Stimulated activated CD8-positive, alpha-beta memory T cell treated with anti-CD3 and anti-CD28 coated beads, Interleukin-15, amount 100 ng/mL, for 1 hour (primary cell): ENCODE measurements at places on chromosomes 12 and 14.

DNA sequence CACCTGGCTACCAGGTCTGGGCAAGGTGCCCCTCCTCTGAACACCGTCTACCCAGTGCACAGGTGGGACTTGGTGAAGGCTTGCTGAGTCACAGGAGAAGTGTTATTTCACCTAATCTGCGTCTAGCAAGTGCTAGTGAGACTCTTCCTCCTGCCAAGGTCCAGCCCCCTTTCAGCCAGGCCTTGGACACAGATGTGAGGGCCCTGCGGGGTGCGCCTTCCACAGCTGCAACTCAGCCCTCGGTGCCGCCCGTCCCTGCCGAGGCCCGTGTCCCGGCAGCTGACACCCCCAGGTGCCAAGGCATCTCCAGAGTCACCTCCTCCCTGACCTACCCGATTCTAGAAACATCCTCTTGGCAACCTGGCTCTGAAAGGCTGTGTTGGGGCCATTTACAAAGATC, 55.1 kb downstream of the PRIMA1 start:
- DNase-seq = no peak

DNA sequence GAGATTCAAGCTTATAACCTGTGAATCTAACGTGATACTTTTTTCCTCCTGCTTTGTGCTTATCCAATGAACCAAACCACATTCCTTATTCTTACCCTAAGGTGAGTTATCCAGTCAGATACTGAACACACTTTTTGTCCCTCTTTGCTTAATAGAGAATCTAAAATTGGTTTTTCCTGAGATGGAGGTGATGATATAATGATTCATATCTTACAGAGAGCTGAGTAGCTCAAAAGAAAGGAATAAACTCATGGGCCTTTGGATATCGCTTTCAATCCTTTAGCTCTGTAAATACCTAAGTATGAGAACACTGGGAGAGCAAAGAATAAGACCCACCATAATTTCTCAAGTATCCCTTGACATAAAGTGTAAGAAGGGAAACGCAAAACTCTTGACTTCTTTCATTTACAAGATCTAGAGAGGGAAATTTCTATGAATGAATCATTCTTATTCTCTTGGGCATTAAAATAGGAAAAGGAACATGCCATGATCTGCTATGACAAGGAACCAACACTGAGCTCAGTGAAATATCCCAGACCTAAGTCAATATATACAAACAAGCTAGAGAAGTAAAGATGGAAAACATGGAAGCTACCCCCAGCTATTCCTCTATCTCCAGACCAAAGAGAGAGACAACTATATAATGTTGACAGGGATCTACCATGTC, 81.8 kb upstream of the STAC3 start:
- DNase-seq = no peak

DNA sequence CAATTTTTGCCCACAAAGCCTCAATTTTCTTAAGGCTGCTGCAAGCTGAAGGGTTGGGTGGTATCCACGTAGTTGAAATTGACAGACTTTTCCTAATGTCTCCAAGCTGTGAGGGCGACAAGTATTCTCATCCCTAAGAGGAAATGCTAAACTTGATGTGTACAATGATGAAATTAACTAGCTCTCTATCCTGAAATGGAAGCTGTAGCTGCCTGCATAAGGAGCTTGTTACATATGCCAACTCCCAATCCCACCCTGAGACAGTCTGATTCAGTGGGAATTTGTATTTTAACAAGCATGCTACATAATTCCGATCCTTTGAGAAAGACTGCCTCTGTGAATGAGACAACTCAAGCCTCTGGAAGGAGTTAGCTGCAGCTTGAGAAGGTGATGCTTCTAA, 45.7 kb upstream of the MDM1 start:
- no peak for DNase-seq

GRCh38 chr12:120361506-120362208, 7.3 kb downstream of the MSI1 start:
- no peak for DNase-seq

- DNase-seq = no peak
Measured at GRCh38 chr12:12028668-12029402, 41.9 kb upstream of the BCL2L14 start.

DNA sequence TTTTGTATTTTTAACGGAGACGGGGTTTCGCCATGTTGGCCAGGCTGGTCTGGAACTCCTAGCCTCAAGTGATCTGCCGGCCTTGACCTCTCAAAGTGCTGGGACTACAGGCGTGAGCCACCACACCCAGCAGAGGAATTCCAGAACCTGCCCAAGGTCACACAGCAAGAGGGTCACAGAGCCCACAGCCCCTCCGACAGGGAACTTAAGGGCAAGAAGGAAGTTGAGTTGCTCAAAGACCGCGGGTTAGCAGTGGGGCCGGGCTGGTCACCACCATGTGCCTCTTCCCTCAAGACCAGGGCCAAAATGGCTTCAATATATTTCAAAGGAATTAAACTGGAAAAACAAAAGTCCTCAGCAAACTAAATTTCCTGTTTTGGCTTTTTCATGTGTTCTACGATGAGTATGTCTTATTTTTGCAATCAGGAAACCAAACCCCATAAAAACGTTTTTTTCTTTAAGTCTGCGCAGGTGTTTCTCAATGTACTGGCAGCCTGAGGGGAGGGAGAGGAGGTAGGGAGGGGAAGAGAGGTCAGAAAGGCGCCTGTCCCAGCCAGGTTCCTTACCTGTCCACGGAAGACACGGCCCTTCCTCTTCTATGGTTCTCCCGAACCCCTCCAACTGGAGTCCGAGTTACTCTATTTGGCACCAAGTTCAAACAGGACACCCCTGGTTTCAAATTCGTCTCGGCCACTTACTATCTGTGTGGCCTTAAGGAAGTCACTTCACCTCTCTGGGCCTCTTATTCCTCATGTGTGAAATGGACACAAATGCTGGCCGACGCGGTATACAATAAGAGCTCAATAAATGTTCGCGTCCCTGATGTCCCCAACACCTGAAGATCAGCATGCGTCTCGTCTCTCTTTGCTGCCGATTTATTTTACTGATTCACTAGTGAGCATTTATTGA, 778 bp downstream of the SLC8B1 start:
- no peak for DNase-seq

DNA sequence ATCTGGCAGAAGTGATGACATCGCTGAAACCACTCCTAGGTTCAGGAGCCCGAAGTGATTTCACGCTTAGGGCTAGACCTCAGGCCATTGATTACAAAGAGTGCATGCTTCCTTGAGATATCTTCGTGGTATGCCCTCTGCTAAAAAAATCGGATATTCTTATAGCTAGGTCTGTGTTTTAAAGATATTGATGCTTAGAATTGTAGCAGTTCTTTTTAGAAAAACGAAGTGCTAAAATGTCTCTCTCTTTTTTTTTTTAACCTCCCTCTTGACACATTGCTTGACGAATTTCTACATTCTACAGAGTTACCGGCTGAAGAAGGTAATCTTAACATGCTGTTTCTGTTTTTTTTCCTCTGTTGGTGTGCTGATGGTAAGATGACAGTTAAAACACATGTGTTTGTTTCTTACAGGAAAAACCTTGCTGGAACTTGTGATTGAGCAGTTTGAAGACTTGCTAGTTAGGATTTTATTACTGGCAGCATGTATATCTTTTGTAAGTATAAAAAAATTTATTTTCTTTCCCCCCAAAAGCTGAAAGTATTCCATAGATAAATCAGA, 1.3 kb downstream of the ATP2A2 start:
- DNase-seq = no peak

- no peak for DNase-seq
Measured at GRCh38 chr12:113724794-113725556, 241.2 kb downstream of the RBM19 start.

DNA sequence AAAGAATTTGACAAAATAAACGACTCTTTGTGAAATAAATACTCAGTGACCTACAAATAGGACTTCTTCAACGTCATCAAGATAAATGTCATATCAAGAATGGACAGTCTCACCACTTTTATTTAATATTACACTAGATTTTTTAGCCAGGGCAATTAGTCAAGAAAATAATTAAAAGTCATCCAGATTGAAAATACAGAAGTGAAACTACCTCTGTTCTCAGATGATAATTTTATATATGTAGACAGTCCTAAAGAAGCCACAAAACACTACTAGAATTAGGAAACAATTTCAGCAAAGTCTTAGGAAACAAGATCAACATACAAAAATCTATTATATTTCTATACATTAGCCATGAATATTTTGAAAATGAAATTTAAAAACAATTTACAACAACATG, 689.6 kb upstream of the SEL1L start:
- no peak for DNase-seq

- DNase-seq = no peak
Measured at GRCh38 chr12:89345830-89346740, 6.2 kb downstream of the DUSP6 start.

- DNase-seq = no peak
Measured at GRCh38 chr12:76272287-76272686, 75.9 kb downstream of the BBS10 start.

DNA sequence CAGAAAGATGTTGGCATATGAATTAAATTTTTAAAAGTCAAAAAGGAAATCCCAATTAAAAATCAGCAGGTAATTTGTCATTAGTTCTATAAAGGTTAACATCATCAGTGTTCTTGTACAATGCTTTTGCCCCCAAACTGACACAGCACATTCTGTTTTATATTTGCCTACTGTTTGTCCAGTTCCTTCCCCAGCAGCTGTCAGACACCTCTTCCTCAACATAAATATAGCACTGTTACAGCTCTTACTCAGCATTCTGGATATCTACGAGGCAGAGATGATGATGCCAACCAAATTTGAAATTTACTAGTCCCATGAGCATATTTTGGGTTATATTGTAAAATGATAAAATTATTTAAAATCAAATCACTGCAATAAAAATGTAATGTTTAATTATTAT, 124.6 kb downstream of the SINHCAF start:
- DNase-seq = no peak

GRCh38 chr12:11568762-11569478, 80.6 kb upstream of the ETV6 start:
- no peak for DNase-seq

GRCh38 chr12:23830210-23830609, 119.3 kb downstream of the SOX5 start:
- DNase-seq = no peak

GRCh38 chr12:54958048-54958658, 26.4 kb downstream of the TESPA1 start:
- DNase-seq = no peak

GRCh38 chr12:109223868-109224267, 85.2 kb downstream of the FOXN4 start:
- no peak for DNase-seq

- DNase-seq = no peak
Measured at GRCh38 chr14:86541972-86542371, 1012.0 kb downstream of the FLRT2 start.

DNA sequence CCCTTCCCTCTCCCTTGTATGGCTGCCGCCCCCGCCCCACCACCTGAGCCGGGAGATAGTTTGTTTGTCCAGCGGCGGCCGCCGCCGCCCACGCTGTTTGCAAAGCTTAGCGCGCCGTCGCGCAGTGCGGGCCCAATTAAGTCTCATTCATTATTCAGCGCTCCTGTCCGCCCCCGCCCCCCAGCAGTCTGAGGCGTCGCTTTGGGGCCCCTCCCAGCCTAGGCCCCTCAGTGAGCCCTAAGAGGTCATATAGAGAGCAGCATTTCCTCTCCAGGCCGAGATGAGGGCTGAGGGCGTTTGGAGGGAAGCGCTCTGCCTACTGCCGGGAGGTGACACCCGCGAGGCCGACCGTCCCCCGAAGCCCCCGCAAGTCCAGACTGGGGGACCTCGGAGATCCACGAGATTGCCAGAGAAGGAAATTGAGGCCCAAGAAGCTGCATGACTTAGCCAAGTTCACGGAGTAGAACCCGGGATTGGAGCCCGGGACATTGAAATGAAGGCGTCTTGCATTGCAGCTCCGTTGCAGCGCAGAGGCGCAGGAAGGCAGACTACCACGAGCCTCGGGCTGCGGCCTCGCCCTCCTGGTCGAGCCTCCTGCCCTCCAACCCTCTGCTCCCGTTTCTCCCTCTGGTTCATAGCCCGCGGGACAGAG, at the start of gene DNAJC22:
DNAJC22 (plus strand) TSS at position 230 of the 652 bp plus-strand sequence. CDS start 1,985 bp downstream, outside the sequence.
- no peak for DNase-seq

DNA sequence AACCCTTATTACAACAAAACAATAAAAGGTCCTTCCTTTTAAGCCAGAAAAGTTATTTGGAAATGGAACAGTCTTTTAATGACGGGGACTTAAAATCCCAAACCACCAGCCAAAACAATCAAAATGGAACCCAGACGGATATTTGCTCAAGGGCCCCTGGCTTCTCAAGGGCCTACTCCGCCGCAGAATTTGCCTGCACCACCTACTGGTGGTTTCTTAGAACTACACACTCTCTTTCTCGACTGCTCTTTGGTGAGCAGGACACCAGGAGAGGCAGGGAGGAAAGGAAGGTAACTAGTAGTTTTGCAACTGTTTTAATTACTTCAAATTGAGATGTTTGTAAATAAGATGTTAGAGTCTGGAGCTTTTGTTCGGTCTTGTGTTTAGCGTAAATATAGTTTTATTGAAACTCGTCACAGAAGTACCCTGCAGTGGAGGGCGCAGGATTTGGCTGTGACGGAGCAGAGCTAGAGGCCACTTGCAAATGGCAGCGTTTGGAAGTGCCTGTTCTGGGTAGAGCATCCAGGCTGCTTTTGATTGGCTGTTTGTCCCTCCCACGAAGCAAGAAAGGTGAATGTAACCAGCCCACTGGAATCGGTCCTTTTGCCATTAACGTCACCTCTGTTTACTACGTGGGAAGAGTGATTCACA, 238.5 kb downstream of the CACNA1C start:
- DNase-seq = no peak

- no peak for DNase-seq
Measured at GRCh38 chr12:72313806-72314205, 41.6 kb downstream of the TRHDE start.

GRCh38 chr12:65672441-65672840, 151.8 kb upstream of the HMGA2 start:
- no peak for DNase-seq

DNA sequence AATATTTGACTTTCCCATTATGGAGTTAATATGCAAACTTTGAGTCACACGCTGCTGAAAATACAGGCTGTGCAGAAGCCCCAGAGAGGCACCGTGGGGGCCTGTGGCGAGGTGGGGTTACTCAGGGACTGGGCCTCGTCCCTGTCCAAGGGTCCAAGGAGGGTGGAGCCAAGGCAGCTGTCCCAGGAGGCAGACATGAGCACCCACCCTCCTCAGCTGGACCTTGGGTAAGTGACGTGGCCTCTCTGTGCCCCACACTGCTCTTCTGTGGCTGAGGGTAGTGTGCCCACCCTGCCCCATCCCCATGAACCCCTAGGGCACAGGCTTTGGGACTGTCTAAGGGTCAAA, 39.4 kb downstream of the FAM222A start:
- no peak for DNase-seq

DNA sequence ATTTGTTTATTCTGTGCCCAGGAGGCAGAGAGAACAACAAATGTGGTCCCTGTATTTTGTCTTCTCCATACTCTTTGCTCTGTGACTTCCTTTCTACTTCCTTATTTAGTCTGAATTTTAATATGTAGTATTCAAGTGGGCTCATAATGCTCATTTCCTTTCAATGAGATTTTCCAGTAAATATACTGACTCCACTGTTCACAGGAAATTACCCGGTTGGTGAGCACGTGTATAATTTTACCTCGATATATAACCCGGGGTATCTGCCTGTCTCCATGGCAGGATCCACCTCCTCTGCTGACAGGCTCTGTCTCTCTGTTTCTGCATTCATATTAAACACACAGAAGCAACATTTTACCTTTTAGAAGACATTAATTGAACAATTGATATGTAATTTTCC, 166.0 kb downstream of the SLC38A4 start:
- no peak for DNase-seq
